Caki2 (cell line): ENCODE measurements at places on chromosomes 5 and 9.

- no peak for DNase-seq
These were observed 273.2 kb downstream of the RAB3C start for GRCh38 chr5:58855851-58856739.

GRCh38 chr5:137563646-137564397 is 64.7 kb upstream of the SPOCK1 start:
- DNase-seq, result peak; percentile 8

- DNase-seq, result peak; percentile 23
These were observed 11.6 kb upstream of the NKD2 start for GRCh38 chr5:997001-997474.

- no peak for DNase-seq
These were observed 70.4 kb upstream of the DAB2 start for GRCh38 chr5:39495227-39495626.

GRCh38 chr9:124506433-124506832 is 766 bp downstream of the NR5A1 start:
- DNase-seq, result no peak

- DNase-seq, result no peak
These were observed 120.4 kb upstream of the PTGER4 start for GRCh38 chr5:40559306-40559705.

DNA sequence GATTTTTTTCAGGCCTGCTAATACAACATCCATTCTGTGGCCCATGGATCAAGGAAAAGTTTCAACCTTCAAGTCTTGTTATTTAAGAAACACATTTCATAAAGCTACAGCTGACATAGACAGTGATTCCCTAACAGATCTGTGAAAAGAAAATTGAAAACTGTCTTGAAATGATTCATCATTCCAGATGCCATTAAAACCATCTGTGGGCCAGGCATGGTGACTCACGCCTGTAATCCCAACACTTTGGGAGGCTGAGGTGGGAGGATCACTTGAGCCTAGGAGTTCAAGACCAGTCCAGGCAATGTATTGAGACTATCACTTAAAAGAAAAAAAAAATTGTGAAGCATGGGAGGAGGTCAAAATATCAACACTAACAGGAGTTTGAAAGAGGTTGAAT is 6.0 kb downstream of the RAPGEF6 start:
- DNase-seq, result no peak

- DNase-seq, result peak; percentile 75
These were observed 295.7 kb upstream of the PTGER4 start for GRCh38 chr5:40383749-40384651.

DNA sequence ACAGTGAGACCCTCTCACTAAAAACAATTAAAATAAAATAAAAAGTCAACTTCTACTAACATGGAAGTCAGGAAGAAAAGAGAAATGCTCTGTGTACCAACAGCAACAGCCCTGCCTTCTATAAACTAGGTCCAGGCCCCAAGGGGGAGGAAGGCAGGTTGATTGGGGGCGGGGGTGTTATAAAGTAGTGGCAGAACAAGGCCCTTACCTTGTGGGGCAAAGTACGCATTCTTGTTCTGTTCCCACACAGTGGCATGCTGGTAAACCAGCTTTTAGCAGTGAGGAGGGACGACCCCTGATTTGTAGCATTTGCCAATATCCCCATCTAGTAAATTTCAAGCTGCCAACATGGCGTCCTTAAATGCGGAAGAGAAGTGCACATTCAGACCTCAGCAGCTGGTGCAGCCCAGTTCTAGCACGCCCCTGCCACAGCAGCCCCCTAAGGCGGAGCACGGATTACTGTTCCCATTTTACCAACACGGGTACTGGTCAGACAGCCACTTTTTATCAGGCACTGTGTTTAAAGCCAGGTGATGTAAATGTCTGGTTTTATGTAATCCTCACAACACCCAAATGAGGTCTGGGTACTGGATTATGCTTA is 69.5 kb downstream of the GTF3C4 start:
- no peak for DNase-seq

GRCh38 chr9:104009826-104010225 is 84.3 kb upstream of the SMC2 start:
- no peak for DNase-seq
